Umbilical cord (tissue), 2 donors: ENCODE measurements at places on chromosomes 6 and 20. TPM values are rescaled to one million over a fixed set of nuclear protein-coding genes. Genes with fewer than 3 reads are reported as not detected.
A peak's percentile ranks its signal among the peaks of the same experiment; 100 is the strongest.

DNA sequence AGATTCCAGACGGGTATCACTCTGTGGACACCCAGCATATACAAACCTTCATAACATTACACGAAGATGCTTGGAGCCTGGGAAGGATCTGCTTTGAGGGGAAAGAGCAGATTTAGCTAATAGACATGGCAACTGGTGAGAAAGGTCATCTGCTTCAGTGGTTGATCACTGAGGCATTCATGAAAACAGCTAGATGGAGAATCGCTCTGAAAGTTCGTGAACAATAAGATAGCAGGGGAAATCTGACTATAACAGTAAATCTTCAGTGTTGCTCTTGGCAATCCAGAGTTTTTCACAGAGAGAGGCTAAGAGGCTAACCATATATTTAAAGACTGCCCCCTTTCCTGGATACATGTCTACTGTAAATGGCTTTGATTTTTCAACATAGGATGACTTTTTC lies 245.3 kb downstream of the FARS2 start:
- DNase-seq, result no peak

The TULP4 gene
- 200 TPM for total RNA-seq

GRCh38 chr6:17179530-17180073 lies 77.8 kb downstream of the STMND1 start:
- no peak for DNase-seq

- no peak for DNase-seq
Measured at GRCh38 chr20:49185071-49185761, 2.9 kb downstream of the STAU1 start.

DNA sequence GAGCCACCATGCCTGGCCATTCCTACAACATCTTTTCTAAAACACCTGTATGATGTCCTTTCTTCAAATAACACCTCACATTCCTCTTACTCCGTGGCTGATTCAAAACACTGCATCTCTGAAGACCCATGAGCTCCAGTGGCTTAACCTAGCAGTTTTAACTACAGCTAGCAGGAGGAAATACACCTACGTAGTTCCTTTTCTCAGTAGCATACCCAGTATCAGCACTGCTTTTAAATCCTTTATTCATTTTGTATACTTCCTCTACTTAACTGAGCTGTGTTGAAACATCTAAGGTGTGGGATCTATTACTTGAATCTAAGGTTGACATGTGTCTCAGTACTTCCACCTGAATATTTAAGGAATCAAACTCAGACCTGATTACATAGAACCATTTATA lies 113.6 kb upstream of the CCDC28A start:
- DNase-seq, result no peak

The RNF217 gene
- 113 TPM for total RNA-seq

The SPATA2 gene
- total RNA-seq, result 0.96 TPM

DNA sequence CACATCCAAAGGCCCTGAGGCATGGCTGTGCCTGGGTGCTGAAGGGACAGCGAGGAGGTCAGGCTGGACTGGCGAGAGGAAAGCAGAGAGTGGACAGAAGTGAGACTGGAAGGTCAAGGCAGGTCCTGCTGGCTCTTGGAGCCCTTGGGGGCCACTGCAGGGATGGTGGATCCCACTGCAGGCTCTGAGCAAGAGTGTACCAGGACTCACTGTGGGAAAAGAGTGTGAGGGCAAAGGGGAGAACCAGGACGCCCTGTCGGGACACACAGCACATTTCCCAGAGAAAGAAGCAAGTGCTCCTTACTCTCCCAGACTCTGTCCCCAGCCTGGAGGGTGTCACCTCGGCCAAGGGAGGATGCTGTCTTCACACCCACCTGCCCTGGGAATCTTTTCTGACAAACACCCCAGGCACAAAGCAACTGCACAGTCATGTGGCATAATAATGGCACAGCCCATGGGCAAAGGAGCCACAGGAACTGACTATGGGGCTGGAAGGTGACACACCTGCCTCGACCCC lies 172.3 kb upstream of the CST7 start:
- DNase-seq, result no peak

- no peak for DNase-seq
Measured at GRCh38 chr6:34912715-34913464, 23.8 kb downstream of the ANKS1A start.

GRCh38 chr20:62860391-62860923 lies 1.2 kb downstream of the TCFL5 start:
- DNase-seq, result peak; percentile 60

The SCUBE3 gene
- total RNA-seq, result 10.6 TPM

- no peak for DNase-seq
Measured at GRCh38 chr6:100901582-100901981, 20.5 kb upstream of the ASCC3 start.

The GSTA1 gene
- total RNA-seq, result not detected

The ZNF335 gene
- 13.7 TPM for total RNA-seq

GRCh38 chr6:73371984-73372383 lies 2.3 kb upstream of the OOEP start:
- no peak for DNase-seq

- peak; percentile 67 for DNase-seq
Measured at GRCh38 chr6:148497257-148497656, 154.6 kb downstream of the SASH1 start.
